Pons (tissue), 1 donor: ENCODE measurements at places on chromosomes 13 and 19.

DNA sequence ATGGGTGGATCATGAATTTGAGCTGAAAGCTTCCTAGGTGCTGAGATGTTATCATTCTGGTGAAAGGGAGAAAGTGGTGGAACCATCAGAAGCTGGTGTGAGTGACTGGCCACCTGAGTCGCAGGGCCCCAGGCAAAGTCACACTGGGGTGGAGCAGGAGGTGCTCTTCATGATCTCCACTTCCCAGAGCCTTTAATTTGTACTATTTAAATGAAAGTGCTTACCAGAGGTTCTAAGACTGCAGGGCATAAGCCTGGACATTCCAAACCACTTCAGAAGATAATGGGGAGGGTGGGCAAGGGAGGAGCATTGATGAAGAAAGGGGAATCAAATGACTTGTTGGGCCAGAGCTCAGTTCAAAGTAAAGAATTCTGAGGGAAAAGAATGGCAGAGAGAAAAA lies 156.1 kb downstream of the RGCC start:
- DNase-seq: no peak

GRCh38 chr13:95335667-95336066 lies 34.4 kb upstream of the ABCC4 start:
- DNase-seq: no peak

- DNase-seq: no peak
Observed at GRCh38 chr13:32229443-32229842, 85.7 kb downstream of the ZAR1L start.

DNA sequence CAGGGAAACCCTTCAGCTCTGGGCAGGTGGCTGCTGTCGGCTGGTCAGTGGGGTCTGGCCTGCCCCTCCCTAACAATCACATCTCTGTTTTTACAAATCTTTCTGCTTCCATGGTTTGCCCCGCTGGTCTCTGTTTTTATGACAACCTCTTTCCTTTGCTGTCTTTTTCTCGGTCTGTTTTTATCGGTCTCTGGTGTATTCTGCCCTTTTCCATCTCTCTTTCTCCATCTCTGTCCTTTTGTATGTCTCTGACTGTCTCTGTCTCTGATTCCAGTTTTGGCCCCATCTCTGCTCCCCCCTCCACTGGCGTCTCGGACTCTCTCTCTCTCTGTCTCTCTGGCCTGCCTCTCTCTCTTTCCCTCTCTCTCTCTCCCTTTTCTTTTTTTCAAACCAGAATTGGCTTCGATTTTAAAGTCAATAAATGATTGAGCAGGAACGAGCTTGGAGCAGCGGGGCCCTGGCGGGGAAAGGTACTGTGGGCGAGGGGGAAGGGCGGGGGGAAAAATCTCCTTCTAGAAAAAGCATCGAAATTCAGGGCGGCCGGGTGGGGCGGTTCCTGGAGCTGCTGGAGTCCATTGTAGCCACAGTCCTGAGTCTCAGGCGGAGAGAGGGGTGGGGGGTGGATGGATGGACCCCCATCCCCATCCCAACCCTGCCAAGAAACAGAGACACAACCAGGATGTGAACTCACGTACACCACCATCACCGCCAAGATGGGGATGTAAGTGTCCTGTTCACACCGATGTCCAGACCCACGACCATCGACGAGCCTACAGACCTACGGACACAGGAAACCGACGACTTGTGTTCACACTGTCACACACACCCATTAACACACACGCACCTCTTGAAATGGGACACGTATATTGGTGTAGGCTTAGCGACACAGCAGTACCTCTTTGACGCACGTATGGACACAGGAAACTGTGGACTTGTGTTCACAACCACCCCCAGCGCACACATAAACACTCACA lies 3.0 kb downstream of the NFIX start:
- no peak for DNase-seq

DNA sequence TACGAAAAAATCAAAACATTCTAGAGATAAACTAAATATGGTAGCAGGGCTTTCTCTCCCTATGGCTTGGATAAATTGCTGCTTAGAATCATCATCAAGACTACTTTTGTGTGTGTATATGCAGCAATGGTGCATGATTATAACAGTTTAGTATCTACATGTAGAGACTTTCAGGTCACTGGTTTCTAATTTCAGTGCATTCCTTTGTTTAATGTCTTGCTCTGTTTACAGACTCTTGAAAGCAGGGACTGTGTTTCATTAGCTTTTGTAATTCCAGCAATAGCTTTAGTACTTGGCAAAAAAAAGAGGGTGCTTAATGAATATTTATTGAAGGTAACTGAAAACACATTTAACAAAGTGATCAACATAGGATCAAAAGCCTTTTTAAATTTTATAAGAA lies 420.7 kb downstream of the PCDH9 start:
- DNase-seq: no peak

- DNase-seq: no peak
Observed at GRCh38 chr19:12837225-12837624, 1.1 kb upstream of the MAST1 start.

GRCh38 chr13:39370554-39370953 lies 232.4 kb downstream of the LHFPL6 start:
- no peak for DNase-seq

GRCh38 chr13:21595546-21595822 lies 8.5 kb downstream of the MICU2 start:
- DNase-seq: no peak

DNA sequence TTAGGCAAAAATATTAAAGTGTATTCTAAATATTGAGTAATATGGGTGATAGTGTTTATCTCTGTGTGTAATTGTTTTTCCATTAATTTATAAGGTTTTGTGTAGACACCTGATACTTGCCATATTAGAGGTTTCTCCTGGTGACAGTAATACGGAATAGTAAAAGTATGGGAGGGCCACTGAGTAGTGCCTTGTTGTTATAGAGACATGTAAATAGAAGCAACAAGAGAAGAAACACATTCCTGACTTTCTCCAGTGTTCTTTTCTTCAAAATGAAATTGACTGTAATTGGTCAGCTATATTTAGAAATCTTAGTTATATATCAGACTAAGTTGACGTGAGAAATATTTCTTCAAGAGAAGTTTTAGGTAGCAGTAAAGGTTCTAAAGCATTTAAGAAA lies 18.5 kb downstream of the RNASEH2B start:
- no peak for DNase-seq

GRCh38 chr19:32566246-32566830 lies 14.7 kb upstream of the PDCD5 start:
- no peak for DNase-seq

DNA sequence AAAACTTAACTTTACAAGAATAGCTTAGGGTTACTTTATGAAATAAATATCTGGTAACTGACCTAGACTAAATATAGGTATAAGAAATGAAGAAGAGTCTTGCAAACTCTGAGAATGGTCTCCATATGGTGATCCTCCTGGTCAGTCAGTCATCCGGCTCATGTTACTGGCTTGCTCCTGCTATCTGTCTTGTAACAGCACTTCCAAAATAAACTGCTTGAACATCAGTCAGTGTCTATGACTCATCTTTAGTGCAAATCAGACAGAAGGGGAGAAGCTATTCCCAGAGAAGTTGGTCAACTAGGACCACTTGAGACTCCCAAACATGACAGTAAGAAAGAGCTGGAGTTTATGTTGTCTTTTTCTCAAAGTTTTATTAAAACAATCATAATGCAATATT lies 1550.9 kb downstream of the PCDH9 start:
- no peak for DNase-seq

DNA sequence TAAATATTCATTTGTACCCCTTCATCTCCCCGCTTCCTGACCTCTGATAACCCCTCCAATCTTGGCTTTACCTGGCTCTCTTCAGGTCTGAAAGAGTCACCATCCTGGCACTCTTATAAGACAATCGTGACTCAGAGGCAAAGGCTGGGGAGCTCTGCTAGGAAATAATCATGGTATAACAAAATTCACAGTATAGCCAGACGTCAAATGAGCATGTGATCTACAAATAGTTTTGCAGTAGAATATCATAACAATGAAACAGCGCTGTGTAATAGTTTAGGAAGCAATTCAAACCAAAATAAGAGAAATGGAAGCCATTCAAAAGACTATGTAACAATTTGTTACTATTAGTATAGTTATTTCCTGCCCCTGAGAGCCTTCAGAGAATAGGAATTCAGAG lies 34.2 kb downstream of the RXFP2 start:
- no peak for DNase-seq

GRCh38 chr19:10782795-10783194 lies 53.2 kb downstream of the TMED1 start:
- DNase-seq: no peak

GRCh38 chr13:103354171-103354570 lies 288.0 kb upstream of the SLC10A2 start:
- no peak for DNase-seq
